ENCODE measurements at places on chromosomes 7 and 10.
A peak's percentile ranks its signal among the peaks of the same experiment; 100 is the strongest.

GRCh38 chr7:40572810-40573465, 438.1 kb downstream of the SUGCT start:
- DNase-seq: no peak

GRCh38 chr7:28114056-28114455, 66.5 kb downstream of the JAZF1 start:
- DNase-seq: no peak

DNA sequence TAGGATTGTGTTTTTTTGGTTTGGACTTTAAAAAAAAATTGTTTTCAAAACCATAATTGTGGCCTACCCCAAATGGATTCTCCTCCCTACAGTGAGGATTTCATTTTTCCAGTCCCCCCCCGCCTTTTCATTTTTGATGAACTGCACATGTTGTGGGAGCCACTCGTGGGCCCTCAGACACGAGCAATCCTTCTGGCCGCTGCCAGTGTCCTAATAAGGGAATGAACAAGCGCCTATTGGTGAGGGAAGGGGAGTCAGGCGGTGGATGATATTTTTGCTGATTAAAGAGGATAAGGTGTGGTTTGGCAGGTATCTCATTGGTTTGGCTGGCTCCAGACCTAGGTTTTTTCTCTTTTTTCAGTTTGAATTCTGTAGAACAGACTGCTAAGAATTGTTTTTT, 78.7 kb upstream of the AGBL3 start:
- DNase-seq: no peak

- DNase-seq: no peak
Observed at GRCh38 chr7:2956526-2957368, 86.9 kb downstream of the CARD11 start.

DNA sequence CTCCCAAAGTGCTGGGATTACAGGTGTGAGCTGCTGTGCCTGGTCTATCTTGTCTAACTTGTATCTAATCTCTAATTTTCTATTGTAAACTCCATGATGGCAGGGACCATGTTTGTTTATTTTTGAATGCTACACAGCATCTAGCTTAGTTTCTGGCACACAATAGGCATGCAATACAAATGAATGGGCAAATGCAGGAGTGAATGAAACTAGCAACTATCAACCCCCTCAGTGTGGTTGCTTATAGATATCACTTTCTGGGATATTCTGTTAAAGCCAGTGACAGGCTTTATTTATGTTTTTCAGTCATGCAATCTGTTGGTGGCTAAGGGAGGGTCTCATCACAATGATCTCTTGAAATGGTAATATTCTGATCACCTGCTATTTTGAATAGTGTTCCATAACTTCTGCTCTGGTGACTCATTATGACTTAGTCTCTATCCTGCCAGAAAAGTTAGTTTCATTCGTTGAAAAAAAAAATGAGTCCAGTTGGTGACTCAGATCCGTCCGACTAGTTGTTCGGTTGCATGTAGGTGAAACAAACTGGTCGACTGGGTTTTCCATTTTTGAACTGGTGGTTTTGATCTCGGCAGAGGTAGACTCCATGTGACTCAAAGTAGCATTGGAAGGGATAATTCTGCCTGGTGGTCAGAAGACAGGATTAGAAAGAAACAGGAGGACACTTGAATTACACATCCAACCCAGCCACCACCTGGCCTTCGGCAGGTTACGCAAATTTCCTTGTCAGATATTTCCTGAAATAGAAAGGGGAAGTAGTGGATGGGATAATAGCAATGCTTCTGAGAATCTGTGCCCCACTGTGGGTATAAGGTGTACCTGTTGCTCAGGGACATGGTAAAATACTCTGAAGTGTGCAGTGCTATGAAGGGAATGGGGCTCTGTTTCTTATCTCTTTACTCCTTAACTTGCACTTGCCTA, 76.8 kb downstream of the GATA3 start:
- no peak for DNase-seq

GRCh38 chr7:16923019-16923418, 41.2 kb upstream of the AGR3 start:
- DNase-seq: no peak

- DNase-seq: no peak
Observed at GRCh38 chr7:29400437-29400836, 163.2 kb upstream of the PRR15 start.

- no peak for DNase-seq
Observed at GRCh38 chr10:85611093-85611740, 755.4 kb downstream of the GRID1 start.

DNA sequence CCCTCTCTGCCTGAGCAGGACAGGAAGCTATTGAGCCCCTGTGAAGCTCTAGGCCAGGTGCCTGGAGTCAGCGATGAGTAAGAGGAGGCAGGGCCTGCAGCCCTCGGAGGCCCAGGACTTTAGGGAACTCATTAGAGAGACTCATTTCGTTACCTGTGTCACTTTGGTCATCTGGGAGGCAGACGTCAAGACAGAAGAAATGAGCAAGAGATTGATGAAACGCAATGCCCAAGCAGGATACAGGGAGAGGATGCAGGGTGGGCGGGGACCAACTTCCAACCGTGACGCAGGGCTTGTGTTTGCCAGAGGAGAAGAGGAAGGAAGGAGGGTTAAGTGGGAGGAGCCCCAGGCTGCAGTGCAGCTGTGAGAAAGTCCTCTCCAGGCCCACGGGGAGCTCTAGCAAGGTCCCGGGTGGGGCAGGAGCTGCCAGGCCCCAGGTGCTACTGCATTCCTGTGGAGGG, 26.4 kb upstream of the GNA12 start:
- DNase-seq: peak; percentile 68

DNA sequence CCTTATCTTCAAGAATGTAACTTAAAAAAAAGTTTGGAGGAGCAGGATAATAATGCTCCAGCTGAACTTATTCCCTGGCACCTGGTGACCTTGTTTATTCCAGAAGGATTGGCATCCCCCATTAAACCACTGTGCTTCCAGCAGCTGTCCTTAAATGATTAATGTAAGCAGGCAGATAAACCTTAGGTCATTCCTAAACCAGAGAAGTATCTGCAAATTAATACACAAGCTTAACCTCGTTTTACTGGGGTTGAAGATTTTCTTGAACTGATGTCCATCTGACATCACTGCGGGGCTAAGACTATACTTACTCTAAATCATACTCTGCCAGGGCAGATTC, 116.1 kb upstream of the PALS2 start:
- no peak for DNase-seq

DNA sequence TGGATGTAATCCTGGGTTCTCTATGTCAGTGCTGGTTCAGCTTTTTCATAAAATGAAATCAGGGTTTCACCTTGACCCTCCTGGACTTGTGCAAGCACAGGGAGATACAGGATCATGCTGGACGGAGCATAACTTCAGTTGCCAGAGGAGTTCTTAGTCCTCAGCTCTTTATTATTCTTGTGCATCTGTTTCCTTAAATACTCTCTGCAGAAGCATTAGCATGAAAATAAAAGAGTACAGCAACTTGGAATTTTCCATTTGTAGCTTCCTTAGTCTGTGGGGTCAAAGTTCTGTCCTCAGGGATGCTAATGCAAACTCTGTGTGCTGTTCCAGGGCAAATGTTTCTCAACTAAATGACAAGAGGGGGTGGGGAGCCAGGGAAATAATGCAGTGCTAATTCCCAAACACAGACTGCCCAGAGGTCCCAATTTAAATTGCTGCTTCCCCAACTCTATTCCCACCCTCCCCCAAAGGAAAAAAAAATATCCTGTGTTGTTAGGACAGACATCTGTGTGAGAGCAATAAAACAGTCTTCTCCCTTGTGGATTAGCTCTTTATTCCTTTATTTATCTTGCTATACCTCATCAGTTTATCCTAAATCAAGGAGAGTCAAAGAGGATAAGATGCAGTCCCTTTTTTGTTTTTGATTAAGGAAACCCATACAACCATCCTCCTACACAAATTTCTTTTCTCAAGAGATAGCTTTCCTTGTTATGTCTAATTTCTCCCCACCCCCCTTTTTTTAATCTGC, 905.0 kb downstream of the LRMDA start:
- DNase-seq: no peak

DNA sequence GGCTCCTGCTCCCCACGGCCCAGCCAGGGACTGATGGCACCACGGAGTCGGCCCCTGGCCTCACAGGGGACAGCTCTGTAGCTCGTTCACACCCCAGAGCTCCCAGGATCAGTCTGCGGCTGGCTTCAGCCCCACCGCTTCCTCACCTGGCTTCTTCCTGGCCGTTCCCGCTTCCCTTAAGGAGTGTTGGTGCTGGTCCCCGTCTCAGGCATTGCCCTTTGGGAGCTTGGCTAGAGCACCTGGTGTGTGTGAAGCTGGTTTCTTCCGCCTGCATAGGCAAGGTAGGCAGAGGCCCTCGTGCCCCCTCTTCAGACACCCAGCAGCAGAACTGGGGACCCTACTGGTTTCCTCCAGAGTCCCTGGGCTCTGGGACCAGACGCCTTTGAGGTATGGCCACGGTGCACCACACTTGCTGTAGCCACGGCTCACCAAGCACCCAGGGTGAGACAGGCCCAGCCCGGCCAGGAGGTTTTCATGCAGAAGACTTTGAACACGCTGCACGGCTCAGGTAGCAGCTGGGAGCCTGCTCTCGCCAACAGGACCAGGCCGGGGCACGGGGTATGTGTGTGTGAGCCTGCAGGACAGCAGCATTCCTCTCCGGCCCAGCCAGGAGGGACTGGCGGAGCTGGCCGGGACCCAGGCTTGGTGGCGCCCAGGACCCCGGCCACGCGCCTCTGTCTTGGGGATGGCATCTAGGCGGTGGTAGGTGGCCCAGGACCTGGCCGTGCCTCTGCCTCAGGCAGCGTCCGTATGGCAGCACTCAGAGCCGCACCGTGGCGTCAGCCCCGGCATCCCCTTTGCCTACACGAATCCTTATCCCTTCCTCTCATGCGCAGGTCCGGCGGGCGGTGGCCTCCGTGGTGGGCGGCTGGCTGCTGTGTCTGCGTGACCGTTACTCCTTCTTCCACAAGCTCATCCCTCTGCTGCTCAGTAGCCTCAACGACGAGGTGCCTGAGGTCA, 13.2 kb upstream of the PRKAR1B start:
- DNase-seq: no peak

DNA sequence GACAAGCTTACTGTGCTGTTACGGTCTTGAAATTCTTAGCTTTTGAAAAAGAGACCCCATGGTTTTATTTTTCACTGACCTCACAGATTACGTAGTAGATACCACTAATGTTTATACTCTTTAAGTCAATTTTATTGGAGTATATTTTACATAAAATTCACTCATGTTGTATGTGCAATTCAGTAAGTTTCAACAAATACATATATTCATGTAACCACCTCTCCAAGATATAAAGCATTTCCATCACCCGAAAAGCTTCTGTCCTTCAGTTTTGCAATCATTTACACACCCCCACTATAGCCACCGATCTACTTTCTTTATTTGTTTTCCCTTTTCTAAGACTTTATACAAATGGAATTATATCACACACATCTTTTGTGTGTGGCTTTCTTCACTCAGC, 199.2 kb downstream of the PHF14 start:
- DNase-seq: no peak

DNA sequence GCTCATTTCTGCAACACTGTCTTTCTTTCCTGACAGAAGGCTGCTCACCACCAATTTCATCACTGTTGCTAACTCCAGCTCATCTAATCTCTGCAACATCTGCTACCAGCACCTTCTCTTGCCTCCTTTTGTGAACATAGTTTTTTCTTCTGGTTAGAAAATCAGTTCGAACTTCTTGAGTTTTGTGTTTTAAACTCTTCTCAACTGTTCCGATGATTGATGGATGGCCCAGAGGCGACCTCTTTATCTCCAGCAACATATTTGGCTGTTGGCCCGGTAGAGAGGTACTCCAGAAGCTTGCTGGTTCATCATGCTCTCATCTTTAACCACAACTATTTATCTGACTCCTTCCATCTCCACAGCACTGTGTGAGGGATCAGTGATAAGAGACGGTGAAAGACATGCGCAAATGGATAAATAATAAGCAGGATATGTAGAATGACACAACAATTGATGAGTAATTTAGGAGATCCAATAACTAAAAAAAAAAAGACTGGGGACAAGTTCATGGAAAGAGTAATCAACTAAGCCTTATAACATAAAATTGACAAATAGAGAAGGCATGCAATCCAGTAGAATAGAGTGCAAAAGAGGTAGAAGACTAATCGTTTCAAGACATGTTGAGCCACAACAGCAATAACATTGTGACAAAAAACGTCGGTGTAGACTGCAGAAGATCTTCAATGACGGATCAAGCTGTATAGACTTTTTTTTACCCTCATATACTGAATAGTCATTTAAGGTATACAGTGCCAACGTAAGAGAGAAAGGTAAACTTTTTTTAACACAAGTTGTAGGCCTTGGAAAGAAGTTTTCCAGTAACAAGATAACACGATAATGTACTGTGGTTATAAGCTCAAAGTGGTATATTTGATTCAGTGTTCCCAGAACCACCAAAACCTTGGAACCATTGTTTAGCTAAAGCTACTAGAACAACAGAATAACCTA, 152.2 kb downstream of the CRPPA start:
- no peak for DNase-seq

DNA sequence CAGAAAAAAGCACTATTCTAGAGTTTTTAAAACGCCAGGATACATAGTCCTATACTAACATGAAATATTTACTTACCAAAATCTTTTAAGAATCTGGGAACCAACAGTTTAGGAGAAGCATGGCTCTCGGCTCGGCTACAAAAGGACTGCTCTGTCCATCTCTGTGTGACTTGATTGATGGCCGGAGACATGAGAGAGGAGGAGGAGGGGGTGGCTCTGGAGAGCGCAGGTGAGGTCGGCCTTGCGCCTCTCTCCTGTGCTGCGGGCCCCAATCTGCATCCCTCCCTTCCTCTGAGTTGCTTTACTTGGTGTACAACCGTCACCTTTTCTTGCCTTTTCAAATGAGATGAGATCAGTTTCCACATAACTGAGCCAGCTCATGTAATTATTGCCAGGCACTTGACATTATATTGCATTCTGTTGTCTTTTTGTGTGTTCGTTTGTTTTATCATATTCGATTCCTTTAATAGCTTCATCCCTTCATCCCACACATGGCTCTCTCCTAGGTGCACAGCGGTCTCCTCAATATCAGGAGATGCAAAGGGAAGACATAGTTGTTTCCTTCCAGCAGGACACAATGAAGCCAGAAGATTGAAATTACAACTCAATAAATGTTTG, 87.8 kb upstream of the KLF6 start:
- peak; percentile 52 for DNase-seq

DNA sequence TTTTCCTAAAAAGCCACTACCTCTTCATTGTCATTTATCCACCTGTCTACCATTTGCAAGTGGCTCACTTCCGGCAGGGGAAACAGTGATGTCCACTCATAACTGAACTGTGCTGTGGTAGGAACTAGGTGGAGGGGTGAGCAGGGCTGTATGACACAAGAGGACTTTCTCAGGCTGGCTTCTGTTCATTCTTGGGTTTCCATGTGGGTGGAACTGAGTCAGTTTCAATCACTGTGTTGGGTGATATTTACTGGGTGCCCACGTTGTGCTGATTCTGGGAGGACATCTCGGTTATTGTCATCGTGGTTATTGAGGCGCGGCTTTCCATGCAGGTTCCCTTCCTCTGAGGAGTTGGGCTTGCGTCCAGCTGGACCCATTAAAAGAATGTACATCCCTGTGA, 38.8 kb downstream of the RAMP3 start:
- no peak for DNase-seq

GRCh38 chr10:94066411-94066810, 72.7 kb downstream of the PLCE1 start:
- DNase-seq: no peak

- DNase-seq: no peak
Observed at GRCh38 chr10:104664205-104664604, 23.1 kb downstream of the SORCS3 start.
